Heart left ventricle (tissue), 16 donors: ENCODE measurements at places on chromosomes 2 and 18. TPM values are rescaled to one million over a fixed set of nuclear protein-coding genes. Genes with fewer than 3 reads are reported as not detected.

RSAD2 gene
- total RNA-seq, result 9.7 TPM

GPR17 gene
- 0.10 TPM for total RNA-seq

- DNase-seq, result no peak
These were observed 50.5 kb upstream of the SULT1C3 start for GRCh38 chr2:108189316-108189715.

DNA sequence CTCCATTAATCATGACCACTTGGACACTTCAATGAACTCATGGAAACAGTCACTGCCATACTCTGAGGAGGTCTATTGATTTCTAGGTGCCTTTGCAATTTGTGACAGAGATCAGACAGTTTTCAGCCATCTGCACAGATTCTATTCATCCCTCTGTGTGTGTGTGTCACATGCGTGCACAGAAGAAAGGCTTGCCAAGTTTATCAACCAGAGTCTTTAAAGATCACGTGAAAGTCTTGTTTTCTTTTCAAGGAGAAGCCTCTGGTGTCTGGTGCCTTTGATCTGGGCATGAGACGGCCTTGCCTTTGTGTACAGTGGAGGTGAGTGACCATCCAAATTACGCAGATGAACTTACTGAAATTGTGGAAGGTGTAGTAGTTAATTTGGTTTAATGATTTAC is 164.2 kb downstream of the VAPA start:
- DNase-seq, result no peak

DNA sequence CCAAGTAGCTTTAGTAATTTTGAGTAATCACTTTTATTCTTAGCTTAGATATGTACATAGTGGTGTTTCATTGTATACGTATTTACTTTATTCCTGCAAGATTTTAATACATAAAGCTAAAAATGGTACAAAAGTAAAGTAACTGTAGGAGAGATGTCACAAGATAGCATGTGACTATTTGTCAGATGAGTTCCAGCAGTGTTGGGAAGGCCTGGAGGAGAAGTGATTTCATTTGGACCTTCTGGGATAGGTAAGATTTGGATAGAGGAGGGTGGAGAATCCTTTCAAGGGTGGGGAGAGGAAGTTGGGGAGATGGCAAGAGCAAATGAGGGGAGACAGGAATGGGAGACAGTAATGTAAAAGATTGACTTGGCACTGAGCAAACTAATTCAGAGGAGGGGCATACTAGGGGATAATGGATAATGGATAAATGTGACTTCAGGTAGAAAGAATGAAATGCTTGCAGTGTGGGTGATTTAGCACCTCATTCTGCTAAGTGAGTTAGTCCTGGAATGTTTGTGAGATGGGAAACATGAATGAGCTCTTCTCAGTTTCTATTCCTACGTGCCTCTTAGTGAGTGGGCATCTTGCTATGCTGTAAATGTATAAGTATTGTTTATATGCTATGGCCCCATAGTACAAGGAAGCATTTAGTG is 10.5 kb downstream of the WDR43 start:
- no peak for DNase-seq

- DNase-seq, result no peak
These were observed 282.1 kb upstream of the FSIP2 start for GRCh38 chr2:185456517-185456916.

- no peak for DNase-seq
These were observed 55.4 kb downstream of the RTP5 start for GRCh38 chr2:241924909-241925250.

DNA sequence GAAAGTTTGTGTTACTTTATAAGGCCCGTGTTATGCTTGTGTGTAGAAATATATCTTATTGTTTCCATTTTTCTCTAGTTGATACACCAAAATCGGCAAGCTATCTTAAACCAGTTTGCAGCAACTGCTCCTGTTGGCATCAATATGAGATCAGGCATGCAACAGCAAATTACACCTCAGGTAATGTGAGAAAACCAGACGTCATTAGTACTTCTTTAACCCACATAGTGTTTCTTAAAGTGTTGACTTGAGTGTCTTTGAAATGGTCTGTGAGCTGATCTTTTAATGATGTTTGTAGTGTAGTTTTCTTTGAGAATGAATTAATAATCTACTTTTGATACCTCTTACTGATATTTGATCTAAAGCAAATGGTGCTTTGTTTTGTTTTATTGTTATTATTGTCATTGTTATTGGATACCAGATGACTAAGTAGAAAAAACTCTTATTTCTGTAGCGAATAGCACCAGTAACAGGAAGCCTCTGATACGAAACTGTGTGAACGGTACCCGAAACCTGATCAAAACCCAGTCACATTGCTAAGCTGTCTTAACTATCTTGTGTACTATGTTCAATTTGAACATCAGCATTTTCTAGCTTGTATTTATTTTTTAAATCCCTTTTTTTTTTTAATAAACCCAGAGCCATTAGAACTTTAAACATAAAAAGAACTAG is 53.7 kb downstream of the PTRHD1 start:
- no peak for DNase-seq
